ENCODE measurements at places on chromosomes 12 and 14.
A peak's percentile ranks its signal among the peaks of the same experiment; 100 is the strongest.

- DNase-seq, result no peak
Measured at GRCh38 chr14:49851813-49852212, 775 bp downstream of the NEMF start.

GRCh38 chr14:71668186-71668912 lies 263.9 kb upstream of the RGS6 start:
- no peak for DNase-seq

- no peak for DNase-seq
Measured at GRCh38 chr12:112598626-112599025, 179.9 kb downstream of the PTPN11 start.

DNA sequence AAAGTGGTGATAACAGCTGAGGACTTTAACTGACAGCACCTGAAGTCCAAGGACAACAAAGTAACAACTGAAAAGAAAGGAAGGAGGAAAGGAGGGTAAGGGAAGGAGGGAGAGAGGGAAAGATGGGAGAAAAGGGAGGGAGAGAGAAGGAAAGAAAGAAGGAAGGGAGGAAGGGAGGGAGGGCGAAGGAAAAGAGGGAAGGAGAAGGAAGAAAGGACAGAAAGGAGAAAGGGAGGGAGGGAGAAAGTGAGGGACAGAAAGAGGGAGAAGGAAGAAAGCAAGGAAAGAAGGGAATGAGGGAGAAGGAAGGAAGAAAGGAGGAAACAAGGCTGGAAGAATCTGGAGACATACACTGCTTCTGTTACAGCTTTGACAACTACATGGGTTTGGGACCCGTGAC lies 494.4 kb downstream of the FUT8 start:
- no peak for DNase-seq

- DNase-seq, result no peak
Measured at GRCh38 chr12:126926023-126926594, 1340.9 kb upstream of the TMEM132C start.

DNA sequence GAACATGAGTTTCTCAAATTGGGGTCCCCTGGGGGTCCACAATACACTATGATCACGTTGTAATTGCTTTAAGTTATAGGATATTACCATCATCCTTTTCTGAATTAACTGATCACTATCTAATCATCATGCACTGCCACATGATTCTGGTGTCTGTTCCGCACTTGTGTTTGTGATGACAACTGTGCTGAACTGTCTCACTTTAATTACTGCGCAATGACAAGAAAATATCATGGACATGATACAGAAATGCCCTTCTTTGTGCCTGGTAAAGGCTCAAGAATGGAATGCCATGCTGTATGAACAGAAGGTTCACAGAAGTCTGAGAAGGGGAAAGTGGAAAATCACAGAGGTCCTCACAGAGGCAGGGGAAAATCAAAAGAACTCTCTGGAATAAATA lies 65.8 kb upstream of the NOS1 start:
- DNase-seq, result no peak

GRCh38 chr12:51850081-51850964 lies 1.8 kb upstream of the FIGNL2 start:
- DNase-seq, result no peak

- peak; percentile 84 for DNase-seq
Measured at GRCh38 chr12:10395390-10395998, 5.7 kb upstream of the KLRK1 start.

DNA sequence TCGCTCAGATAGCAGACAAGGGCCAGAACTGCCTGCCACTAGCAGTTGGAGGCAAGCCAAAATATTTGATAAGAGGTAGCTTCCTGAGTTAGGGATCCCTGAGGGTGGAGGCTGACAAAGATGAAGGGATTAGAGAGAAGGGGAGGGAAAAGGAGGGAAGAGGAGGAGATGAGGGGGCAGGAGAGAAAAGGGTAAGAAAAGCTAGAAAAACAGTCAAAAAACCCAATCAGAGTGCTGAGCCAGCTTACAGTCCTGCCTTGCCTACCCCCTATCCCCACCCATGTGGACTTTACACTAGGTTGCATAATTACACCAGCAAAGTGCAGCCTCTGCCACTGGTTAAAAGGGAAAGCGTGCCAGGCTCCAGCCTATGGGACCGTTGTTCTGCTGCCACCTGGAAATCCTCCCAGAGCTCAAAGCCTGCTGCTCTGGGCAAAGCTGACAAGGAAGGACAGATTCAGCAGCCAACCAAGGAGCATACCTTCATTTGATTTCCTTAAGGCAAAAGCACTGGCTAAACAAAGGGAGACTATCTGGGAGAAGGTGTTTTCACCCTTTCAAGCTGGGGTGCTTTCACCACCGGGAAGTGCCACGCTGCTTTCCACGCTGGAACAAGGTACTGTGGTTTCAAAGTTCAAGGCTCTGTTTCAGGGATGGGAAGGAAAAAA lies 3.8 kb upstream of the NUMB start:
- peak; percentile 80 for DNase-seq

GRCh38 chr12:100473716-100474150 lies at the start of gene NR1H4:
Gene NR1H4 (plus strand): TSS chr12:100473866. CDS start chr12:100493324, 19,458 bp downstream.
- DNase-seq, result no peak

- DNase-seq, result no peak
Measured at GRCh38 chr12:1841586-1842182, 21.3 kb downstream of the LRTM2 start.

DNA sequence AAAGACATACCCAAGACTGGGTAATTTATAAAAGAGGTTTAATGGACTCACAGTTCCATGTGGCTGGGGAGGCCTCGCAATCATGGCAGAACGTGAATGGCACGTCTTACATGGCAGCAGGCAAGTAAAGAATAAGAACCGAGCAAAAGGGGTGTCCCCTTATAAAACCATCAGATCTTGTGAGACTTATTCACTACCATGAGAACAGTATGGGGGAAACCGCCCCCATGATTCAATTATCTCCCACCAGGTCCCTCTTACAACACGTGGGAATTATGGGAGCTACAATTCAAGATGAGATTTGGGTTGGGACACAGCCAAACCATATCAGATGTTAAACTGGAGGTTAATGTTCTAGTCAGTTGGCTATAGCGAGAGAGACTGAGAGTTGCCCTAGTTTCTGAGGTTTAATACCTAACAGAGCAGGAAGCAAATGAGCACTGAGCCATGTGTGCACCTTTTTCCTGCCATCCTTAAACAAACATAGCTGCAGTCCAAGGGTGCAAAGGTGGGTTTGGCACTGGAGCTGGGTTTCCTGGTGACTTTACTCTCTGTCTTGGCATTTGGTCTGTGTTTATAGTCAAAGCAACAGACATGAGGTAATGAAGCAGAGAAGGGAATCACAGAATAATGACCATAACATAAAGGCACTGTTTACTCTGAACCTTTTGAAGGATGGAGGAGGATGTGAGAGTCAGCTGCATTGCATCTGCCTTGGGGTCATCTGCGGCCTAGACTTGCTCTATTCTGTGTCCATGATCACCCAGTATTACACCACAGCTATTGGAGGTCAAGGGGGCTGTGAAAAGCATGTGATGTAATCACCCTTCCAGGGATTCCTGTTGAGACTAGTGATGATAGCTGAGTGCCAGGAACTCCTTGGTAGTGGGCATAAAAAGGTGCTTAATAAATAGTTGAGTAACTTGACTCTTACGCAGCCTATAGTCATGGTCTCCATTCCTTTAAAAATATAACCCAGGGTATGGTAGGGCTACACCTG lies 83.6 kb upstream of the USP44 start:
- DNase-seq, result peak; percentile 44

- DNase-seq, result no peak
Measured at GRCh38 chr12:52590021-52590420, 11.2 kb downstream of the KRT72 start.

GRCh38 chr14:69715725-69716477 lies 51.0 kb upstream of the SRSF5 start:
- DNase-seq, result peak; percentile 97

GRCh38 chr12:42617622-42618021 lies 28.1 kb upstream of the PRICKLE1 start:
- DNase-seq, result no peak

GRCh38 chr14:23482823-23483148 lies 13.3 kb downstream of the NGDN start:
- no peak for DNase-seq

DNA sequence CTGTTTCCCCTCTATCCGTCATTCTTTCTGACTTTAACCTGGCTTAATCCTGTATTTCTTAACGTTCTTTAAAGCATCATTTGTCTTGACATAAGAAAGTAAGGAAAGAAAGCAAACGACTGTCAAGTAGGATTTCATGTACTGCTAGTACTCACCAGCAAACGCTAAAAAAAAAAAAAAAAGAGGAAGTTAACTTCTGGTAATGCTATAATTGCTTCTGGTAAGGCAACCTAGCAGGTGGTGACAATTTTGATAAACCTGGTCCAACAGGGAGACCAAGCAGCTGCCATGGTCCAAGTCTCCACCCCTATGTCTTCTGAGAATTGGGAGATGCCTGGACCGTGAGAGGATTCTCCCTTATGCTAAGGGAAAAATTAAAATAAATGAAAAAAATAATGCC lies 306.6 kb downstream of the DAD1 start:
- no peak for DNase-seq

DNA sequence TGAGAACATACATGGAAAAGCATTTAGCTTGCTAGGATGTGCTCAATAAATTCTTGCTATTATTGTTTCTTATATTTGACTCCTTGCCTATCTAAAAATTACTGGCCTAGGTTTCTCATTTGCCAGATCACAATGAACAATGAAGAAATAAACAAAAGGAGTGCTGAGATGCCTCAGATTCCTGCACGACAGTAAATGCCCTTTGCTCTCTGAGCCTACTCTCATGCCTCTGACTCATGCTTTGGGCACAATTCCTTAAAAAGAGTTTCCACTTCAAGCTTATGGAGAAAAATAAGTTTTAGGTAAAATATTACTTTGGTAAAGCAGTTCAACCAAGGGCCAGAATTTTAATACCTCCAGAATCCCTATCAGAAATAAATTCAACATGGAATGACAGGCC lies 30.9 kb downstream of the GRIN2B start:
- DNase-seq, result no peak

DNA sequence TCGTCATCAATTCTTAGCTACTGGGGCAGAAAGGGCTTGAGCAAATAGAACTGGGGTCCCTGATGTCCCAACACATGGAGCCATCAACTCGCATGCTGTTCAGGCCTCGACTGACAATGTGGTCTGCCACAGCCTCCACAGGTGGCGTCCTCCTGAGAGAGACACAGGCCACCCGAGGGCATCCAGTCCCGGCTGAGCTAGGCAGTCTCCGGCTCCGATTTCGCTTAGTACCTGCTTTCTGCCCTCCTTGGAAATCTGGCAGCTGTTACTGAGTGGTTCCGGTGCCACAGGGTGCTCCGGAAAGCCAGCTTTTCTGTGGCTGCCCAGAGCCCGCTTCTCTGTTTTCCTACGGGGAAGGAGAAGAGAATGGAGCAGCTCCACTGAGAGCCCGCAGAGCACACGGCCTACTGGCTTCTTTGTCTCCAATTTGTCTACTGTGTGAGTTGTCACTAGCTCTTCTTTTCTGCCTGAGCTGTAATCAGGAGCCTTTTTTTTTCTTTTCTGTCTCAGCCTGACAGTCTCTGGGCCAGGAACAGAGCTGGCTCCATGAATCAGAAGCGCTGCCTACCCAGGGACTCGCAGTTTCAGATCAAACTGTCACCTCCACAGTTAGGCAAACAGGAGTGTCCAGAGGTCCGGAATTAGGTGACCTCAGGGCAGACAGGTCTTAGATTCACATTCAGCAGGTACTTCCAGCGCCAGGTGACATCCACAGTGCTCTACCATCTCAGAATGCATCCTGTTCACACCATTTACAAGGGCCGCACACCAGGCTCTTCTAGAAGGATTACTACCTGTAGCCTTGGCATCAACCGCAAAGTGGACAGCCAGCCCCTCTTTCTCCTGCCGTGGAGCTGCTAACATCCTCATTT lies 73.3 kb downstream of the MOK start:
- DNase-seq, result no peak

- no peak for DNase-seq
Measured at GRCh38 chr14:34049790-34050189, 98.9 kb upstream of the EGLN3 start.

DNA sequence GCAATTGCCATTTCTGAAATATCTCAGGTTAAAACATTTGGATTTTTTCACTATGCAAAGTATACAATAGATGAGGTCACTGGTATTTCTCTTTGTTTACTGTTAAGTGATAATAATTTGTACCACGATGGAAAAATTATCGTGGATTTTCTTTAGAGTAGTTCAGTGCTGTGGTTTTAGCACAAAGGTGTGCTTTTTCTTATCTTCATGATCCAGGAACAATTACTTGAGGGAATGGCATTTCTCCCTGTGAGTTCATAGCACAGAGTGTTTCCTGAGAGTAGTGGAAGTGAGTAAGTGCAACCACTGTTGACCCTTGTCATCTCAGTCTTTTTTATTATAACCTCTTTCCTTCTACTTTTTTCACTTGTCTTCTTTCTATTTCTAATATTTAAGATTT lies 86.8 kb downstream of the FGD4 start:
- DNase-seq, result no peak

- DNase-seq, result no peak
Measured at GRCh38 chr12:31732926-31733548, 4.2 kb upstream of the AMN1 start.

GRCh38 chr12:45216230-45216982 lies 511 bp downstream of the ANO6 start:
- peak; percentile 24 for DNase-seq

DNA sequence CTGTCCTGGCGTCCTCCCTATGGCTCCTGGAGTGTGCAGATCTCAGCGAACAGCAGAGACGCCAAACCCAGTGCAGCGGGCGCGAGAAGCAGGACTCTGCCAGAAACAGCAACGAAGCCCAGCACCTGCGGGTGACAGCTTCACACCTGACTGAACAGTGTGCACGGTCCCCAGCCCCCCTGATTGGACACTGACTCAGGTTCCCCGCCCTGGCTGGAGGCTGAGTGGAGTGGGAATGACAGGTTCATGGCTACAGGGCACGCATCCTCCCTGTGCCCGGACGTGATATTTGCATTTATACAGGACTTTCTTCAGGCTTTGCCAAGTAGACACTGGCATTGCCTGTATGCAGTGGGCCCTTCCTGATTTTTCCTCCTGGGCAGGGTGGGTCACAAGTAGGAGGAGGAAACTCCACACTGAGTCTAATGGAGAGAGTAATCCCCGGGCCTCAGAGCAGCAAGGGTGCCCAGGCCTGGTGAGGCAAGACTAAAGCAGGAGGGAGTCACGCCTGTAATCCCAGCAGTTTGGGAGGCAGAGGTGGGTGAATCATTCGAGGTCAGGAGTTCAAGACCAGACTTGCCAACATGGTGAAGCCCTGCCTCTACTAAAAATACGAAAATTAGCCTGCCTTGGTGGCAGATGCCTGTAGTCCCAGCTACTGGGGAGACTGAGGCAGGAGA lies 71.6 kb downstream of the ASCL4 start:
- no peak for DNase-seq

GRCh38 chr12:116339062-116339461 lies 61.6 kb upstream of the MED13L start:
- no peak for DNase-seq

DNA sequence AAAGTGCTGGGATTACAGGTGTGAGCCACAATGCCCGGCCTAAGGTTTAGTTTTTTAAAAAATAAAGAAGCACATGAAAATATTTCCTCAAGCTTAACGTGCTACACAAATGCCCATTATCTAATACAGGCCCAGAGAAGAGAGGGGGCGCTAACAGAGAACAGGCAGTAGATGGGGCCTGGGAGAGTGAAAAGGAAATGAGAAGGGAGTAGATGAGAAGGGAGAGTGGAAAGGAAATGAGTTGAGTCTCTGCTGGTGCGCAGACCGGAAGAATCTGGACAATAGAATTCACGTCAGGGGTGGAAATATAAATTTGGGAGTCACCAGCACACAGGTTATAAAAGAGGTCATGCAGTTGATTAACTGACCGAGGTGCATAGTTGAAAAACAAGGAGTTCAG lies 10.7 kb downstream of the PXN start:
- DNase-seq, result no peak
